ENCODE measurements at places on chromosomes 1 and 21.

DNA sequence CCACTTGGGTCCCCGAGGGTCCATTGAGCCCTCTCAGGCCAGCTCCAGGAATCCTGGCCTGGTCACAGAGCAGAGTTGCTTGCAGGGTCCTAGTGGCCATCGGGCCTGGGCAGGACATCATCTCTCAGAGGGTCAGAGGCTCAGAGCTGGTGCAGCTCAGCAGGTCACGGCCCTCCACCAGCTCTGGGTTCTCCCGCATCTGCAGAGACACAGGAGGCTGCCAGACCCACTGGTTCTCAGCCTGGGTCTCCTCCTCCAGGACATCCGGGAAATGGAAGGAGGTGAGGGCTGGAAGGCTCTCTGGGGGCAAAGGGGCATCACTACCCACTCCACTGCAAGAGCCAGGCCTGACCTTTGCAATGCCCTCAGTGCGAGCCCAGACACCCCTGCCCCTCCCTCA lies 6.5 kb downstream of the TMEM54 start:
- DNase-seq = no peak

- DNase-seq = peak; percentile 84
Measured at GRCh38 chr1:36703526-36704208, 221.0 kb upstream of the CSF3R start.

GRCh38 chr1:36702963-36703362 lies 220.2 kb upstream of the CSF3R start:
- DNase-seq = no peak

DNA sequence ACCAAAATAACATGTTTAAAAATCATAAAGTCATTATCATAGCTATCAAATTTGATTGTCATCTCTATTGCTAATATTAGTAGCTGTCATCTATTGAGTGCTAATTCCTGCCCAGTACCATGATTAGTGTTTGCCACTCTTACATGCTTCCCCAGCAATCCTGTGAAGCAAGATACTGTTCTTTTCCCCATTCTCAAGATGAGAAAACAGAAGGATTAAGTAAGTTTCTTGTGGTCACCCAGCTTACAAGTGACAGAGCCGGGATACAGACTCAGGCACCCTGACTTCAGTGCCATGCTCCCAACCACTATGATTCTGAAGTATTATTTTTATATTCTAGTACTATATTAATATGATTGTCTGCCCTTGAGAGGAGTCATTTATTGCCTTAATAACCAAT lies 36.5 kb downstream of the LRRC8C start:
- no peak for DNase-seq

DNA sequence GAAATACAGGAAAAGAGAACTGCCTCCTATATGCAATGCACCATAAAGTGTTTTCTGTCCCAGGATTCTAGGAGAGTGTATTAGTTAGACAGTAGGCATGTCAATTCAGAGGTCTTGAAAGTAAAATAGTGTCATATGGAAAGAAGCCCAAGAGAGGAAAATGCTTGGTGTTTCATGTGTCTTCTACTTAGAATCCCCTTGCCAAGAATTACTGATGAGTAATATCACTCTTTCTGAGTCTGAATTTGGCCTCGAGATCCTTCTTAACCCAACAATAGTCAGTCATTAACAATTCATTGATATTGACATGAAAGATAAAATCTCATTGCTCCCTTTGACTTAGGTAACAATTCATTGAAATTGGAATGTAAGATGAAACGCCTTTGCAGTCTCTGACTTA lies 972.2 kb downstream of the TTLL7 start:
- no peak for DNase-seq

GRCh38 chr1:18784482-18784831 lies 75.0 kb downstream of the TAS1R2 start:
- no peak for DNase-seq

GRCh38 chr1:110850627-110851026 lies 22.3 kb upstream of the CD53 start:
- no peak for DNase-seq

GRCh38 chr1:241999026-241999425 lies at the start of gene MAP1LC3C:
Gene MAP1LC3C (minus strand): TSS chr1:241999098. CDS start chr1:241999008, 90 bp downstream.
- DNase-seq = no peak

- no peak for DNase-seq
Measured at GRCh38 chr21:39029900-39030884, 153.1 kb downstream of the PSMG1 start.

- DNase-seq = no peak
Measured at GRCh38 chr1:211261229-211261628, 2.1 kb downstream of the RCOR3 start.

DNA sequence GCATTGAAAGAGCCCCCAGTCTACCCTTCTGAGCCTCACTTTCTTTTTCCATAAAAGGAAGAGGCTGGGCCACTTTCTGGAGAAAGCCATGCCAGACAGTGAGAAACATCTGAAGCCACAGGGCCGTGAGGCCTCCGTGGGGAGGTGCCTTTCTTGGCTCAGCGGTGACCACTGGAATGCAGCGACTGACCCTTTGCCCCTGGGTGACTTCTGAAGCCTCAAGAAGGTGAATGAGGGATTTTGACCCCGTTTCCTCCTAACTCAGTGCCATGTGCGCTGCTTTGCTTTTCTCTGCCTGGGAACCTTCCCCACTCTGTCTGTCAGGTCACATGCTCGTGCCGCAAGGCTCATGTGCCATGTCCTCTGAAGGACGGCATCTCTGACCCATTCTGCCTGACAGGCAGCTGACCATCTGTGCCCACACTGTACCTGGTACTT lies 44.7 kb upstream of the A3GALT2 start:
- no peak for DNase-seq

DNA sequence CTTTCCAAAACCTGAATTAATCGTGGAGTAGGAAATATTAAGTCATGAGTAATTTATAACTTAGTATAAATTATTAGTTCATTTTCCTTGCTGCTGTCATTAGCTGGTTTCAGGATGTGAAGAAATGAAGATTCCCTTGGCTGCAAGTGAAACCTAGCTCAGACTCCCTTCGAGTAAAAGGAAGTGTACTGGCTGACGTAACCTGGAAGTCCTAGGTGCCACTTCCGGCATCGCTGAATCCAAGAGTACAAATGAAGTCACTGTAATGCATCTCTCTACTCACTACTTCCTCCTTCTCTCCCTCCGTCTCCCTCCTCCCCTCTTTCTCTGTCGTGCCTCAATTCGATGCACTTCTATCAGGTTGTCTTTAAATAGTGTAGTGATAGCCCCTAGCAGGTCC lies 28.8 kb downstream of the ZP4 start:
- no peak for DNase-seq

Measured in NCI-H1417 (cell line).